G401 (cell line): ENCODE measurements at places on chromosomes 6 and 20.
A peak's percentile ranks its signal among the peaks of the same experiment; 100 is the strongest.

DNA sequence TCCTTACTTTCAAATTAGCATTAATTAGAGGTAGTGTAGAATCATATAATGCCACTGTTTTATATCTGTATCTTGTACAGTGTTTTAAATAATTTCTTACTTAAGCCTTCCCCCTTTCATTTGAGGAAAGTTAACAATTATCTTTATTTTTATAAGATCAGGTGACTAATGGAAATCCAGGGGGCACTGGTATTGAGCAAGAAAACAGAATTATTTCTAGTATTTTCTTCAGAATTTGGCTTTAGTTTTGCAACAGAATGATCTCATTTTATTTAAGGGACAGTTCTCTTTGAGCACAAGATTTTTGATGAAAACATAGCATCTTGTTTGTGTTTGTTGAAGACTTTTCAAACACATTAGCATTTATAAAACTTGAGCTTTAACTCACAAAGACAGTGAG, 55.9 kb downstream of the RNF217 start:
- no peak for DNase-seq

DNA sequence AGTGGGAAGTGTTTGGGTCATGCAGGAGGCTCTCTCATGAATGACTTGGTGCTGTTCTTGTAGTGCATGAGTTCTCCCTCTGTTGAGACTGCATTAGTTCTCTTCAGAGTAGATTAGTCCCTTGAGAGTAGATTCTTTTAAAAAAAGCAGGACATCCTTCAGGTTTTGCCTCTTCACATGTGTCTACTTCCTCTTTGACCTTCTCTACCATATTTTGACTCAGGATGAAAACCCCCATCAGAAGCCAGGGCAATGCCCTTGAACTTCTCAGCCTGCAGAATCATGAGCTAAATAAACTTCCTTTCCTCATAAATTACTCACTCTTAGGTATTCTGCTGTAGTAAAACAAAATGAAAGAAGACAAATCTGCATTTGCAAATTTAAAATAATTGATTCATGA, 170.3 kb downstream of the CD109 start:
- no peak for DNase-seq

DNA sequence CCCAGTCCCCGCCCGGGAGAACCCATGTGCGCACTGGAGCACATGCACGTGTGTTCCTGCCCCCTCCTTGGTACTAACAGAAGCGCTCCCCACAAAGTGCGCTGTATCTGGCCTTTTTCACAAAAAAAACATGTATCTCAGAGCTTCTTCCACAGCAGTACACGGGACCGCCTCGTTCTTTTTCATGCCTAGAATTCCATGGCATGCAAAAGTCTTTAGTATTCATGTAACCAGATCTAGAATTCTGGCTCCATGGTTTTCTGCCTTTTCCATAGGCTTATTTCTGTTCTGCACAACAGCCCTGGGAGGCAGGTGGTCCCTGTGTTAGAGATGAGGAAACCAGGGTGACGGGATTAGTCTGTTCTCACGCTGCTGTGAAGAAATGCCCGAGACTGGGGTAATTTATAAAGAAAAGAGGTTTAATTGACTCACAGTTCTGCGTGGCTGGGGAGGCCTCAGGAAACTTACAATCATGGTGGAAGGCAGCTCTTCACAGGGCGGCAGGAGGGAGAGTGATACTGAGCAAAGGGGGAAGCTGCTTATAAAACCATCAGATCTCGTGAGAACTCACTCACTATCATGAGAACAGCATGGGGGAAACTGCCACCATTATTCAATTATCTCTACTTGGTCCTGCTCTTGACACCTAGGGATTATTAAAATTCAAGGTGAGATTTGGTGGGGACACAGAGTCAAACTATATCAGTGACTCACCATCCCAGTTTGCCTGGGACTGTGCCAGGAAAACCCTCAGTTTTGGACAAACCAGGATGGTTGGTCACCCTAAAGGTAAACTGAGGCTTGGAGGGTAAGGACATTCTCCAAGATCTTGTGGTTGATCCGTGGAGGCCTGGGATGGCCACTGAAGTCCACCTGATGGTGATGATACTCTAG, 41.0 kb downstream of the C20orf203 start:
- no peak for DNase-seq

DNA sequence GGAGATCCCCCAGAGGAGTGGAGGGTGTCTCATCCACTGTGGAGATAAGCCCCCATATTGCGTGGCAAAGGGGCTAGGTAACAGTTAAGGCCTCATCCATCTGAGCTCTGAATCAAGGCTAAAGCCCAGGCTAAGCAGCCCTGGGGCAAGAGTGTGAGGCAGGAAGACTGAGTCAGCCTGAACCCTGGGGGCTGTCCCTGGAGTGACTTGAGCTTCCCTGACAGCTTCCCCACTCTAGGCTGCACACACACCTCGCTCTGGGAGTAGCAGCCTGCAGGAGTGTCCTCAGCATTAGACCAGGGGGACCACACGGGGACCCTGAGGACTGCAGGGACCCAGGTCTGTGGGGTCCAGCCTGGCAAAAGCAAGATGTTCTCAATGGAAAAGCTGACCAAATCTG, 27.9 kb downstream of the UBD start:
- DNase-seq, result no peak

- no peak for DNase-seq
Observed at GRCh38 chr6:5671601-5672559, 334.8 kb downstream of the NRN1 start.

DNA sequence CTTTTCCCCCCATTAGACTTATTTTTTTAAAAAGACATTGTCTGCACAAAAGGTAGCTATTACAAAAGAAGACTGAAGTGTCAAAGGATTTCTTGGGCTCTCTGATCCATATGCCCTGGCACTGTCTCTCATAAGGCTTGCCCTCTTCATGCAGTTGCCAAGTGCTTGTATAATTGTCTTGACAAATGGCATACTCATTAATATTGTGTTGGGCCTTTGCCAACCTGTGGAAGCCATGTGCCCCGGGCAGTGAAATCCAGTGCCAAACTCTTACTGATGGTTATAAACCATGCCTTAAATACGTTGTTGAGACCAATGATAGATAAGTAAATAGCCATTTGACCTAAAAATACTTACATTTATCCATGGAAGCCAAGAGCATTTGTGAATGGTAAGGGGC, 98.1 kb downstream of the FARS2 start:
- DNase-seq, result peak; percentile 68
